ENCODE measurements at places on chromosomes 12 and 14. TPM values are rescaled to one million over a fixed set of nuclear protein-coding genes. Genes with fewer than 3 reads are reported as not detected.

GRCh38 chr12:6691473-6691872, 2.3 kb upstream of the ZNF384 start:
- H3K4me1 ChIP-seq = peaks cover 20% of the 10 kb centered on the region
- no peak overlapping the region for H3K27ac ChIP-seq
- H3K27me3 ChIP-seq = no peaks in the 10 kb centered on the region
- no peak overlapping the region for H3K4me3 ChIP-seq
- no peaks in the 10 kb centered on the region for H3K36me3 ChIP-seq

DNA sequence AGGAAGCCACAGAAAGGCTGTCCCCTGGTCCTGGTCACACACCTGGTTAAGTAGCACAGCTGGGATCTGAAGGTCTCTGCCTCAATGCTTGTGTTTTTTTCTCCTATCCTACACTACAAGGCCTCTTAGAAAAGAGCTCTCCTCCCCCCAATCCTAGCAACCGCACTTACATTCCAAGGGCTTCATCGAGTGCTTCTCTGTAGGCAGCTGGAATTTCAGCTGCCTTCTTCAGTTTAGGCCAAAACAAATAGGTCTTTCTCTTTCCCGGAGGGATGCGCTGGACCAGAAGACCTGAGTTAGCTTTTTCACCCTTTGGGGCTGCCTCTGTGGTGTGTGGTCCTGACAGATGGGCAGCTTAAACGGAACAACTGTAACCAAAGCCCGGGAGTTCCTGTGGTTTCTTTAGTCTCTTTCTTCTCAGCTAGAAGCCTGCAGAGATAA, 109.7 kb downstream of the GPATCH2L start:
- H3K36me3 ChIP-seq = no peaks in the 10 kb centered on the region
- DNase-seq = no peak
- no peaks in the 10 kb centered on the region for H3K27me3 ChIP-seq
- H3K4me3 ChIP-seq = no peak overlapping the region

GRCh38 chr14:74089251-74090020, 4.7 kb downstream of the LIN52 start:
- H3K4me1 ChIP-seq = no peaks in the 10 kb centered on the region
- DNase-seq = no peak
- H3K4me3 ChIP-seq = no peak overlapping the region
- H3K36me3 ChIP-seq = peaks cover 3% of the 10 kb centered on the region
- H3K27ac ChIP-seq = no peak overlapping the region
- no peaks in the 10 kb centered on the region for H3K27me3 ChIP-seq

DNA sequence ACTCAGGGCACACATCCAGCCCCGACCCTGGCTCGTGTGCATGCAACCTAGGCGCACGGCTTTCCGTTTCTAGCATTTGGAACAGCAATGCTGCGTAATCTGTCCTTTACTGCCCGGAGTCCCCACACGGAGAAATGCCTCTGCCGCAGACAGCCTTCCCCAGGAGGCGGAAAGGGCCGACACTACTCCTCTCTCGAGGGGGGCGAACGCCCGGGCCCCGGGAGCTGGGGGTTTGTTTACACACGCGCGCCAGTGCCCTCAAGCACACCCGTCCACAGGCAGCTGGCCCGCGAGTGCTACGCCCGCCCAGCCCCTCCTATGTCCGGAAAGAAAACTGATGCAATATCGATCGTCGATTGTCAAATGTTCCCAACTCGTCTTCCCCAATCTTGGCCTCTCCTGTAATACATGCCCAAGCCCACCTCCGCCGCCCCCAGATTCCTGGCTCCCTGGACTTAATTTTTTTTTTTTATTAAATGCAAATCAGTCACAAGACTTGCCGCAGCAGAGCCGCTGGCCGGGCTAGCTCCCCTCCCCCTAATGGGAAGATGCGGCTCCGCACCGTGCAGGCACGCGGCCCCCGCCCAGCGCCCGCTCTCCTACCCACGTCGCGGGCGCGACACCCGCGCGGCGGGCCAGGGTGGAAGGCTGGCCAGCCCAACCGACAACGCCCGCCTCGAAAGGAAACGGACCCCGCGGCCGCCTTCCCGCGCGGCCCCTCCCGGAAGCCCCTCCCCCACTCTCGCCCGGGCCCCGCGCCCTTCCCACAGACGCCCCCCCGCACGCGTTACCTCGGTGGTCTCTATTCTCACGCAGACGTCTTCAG, 642 bp downstream of the SLC38A2 start:
- peaks cover 41% of the 10 kb centered on the region for H3K36me3 ChIP-seq
- H3K4me3 ChIP-seq = peak overlapping the region; percentile 97
- peaks cover 36% of the 10 kb centered on the region for H3K4me1 ChIP-seq
- H3K27me3 ChIP-seq = no peaks in the 10 kb centered on the region
- H3K27ac ChIP-seq = peak overlapping the region; percentile 98

GRCh38 chr12:57890191-57891115, 43.9 kb upstream of the CTDSP2 start:
- no peaks in the 10 kb centered on the region for H3K36me3 ChIP-seq
- H3K27ac ChIP-seq = peak overlapping the region; percentile 50
- no peaks in the 10 kb centered on the region for H3K4me1 ChIP-seq
- H3K27me3 ChIP-seq = no peaks in the 10 kb centered on the region

- peak overlapping the region; percentile 43 for H3K27ac ChIP-seq
- no peaks in the 10 kb centered on the region for H3K36me3 ChIP-seq
- no peaks in the 10 kb centered on the region for H3K27me3 ChIP-seq
- no peaks in the 10 kb centered on the region for H3K4me1 ChIP-seq
These were observed 101.2 kb downstream of the NINJ2 start for GRCh38 chr12:561908-562593.

DNA sequence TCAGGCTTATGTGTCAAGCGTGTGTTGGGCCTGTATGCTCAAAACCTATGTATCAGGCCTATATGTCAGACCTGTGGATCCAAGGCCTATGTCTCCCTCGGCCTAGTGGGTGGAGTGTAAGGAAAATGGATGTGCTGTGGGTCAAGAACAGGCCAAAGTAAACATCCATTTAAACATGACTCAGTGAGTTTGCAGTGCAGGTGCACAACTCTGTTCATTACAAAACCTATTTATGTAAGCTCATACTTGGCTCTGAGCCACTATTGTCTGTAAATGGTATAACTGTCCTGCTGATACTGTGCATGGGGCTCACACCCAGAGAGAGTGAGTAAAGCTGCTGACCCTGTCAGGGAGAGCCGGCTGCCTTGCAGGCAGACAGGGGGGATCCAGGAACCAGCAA, 249.7 kb upstream of the AVPR1A start:
- no peak overlapping the region for H3K27ac ChIP-seq
- DNase-seq = no peak
- H3K36me3 ChIP-seq = no peaks in the 10 kb centered on the region
- H3K27me3 ChIP-seq = no peaks in the 10 kb centered on the region
- H3K4me1 ChIP-seq = no peaks in the 10 kb centered on the region

GRCh38 chr12:28936711-28937110, 212.4 kb upstream of the FAR2 start:
- H3K4me3 ChIP-seq = no peak overlapping the region
- H3K27me3 ChIP-seq = no peaks in the 10 kb centered on the region
- H3K36me3 ChIP-seq = no peaks in the 10 kb centered on the region
- H3K27ac ChIP-seq = no peak overlapping the region
- no peaks in the 10 kb centered on the region for H3K4me1 ChIP-seq

DNA sequence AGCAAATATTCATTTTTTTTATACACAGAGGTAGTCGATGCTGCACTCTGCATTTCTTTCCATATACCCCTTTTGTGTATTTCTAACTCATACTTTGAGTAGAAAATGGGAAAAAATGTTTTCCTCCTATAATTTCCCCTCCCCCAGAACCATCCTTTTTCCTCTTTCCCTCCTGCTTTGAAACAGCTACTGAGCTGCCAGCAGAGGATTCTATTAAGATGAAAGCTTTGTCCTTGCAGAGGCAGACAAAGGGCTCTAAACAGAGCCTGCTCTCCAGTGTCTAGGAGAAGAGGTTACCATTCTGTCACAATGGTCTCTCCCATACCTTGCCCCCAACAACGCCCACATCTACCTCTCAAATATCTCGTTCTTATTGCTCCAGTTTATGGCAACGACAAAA, 74.6 kb upstream of the OSBPL8 start:
- no peak overlapping the region for H3K4me3 ChIP-seq
- no peaks in the 10 kb centered on the region for H3K4me1 ChIP-seq
- H3K27me3 ChIP-seq = no peaks in the 10 kb centered on the region
- H3K36me3 ChIP-seq = no peaks in the 10 kb centered on the region
- DNase-seq = no peak

DNA sequence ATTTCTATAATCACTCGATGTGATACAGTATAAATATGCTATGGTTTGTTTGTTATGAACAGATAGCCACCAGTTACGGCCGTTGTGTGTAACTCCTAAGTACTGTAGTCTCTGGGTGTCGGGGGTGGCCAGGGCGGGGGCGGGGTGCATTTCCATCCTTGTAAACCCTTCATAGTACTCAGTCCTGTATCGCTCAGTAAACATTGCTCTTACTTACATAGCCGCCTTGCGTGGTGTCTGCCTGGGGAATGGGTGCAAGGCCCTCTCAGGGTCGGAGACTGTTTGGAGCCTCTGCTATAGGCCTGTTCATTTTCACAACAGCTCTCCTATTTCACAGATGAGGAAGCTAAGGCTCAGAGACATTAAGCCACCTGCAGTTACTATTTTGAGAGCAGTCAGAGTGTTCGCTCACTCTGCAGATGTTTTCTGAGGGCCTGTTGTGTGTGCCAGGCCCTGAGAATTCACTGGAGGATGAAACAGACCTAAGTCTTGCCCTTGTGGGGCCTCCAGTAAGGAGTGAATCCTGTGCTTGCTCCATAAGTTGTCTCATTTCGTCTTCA, 42.5 kb downstream of the JDP2 start:
- peaks cover 20% of the 10 kb centered on the region for H3K36me3 ChIP-seq
- H3K4me1 ChIP-seq = peaks cover 7% of the 10 kb centered on the region
- no peaks in the 10 kb centered on the region for H3K27me3 ChIP-seq
- H3K27ac ChIP-seq = peak overlapping the region; percentile 65
- no peak for DNase-seq
- no peak overlapping the region for H3K4me3 ChIP-seq

DNA sequence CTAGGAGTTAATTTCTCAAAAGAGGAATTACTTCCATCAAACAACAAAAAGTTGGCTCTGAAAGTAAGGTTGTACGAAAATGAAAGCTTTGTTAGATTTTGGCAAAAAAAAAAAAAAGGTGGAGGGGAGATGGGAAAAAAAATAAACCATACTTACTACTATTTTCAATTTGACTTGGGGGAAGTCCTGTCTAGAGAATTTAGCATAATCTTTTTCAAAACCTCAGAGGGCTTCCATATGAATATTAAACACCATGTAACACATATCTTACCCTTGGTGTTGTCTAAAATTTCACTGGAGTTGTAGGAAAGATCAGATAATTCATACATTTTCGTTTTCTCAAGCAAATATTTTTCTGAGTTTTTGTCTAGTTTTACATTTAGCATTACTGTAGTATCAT, 17.5 kb downstream of the GRIP1 start:
- H3K4me1 ChIP-seq = no peaks in the 10 kb centered on the region
- H3K27ac ChIP-seq = no peak overlapping the region
- H3K4me3 ChIP-seq = no peak overlapping the region

DNA sequence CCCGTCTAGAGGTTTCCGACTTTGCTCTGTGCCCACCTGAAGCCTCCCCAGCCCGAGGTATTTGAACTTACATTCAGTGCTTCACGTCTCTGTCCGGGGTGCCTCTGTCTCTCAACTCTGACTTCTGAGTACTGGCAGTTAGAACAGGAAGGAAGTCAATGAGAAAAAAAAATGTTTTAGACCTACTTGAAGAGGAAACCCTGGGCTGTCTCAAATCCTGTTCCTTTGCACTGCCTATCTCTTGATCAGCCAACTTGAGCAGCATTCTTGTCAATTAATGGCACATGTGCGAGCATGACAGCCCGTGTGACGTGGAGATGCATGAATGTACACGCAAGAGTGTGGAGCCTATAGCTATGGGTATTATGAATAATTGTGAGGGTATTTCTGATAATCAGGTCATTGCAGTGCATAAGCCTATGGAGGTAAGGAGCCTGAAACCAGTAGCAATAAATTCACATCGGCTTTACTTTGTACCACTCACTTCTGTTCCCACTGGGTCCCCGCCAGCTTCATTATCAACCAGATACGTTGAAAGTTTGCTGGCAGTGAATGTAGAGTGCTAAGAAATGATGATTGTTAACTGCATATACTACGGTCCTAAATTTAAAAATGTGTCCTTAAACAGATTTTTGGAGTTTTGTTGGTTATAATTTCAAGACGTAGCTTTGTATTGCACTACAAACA, at the start of gene ARHGDIB:
Gene ARHGDIB, minus strand, starts transcription at position 136 of the 687 bp plus-strand sequence. CDS start 10,889 bp downstream, outside the sequence.
- peak; percentile 47 for DNase-seq
- no peaks in the 10 kb centered on the region for H3K27me3 ChIP-seq
- peak within 1 kb of the TSS; percentile 30 for H3K4me3 ChIP-seq
- H3K27ac ChIP-seq = peak within 1 kb of the TSS; percentile 88
- no peaks in the 10 kb centered on the region for H3K4me1 ChIP-seq

DNA sequence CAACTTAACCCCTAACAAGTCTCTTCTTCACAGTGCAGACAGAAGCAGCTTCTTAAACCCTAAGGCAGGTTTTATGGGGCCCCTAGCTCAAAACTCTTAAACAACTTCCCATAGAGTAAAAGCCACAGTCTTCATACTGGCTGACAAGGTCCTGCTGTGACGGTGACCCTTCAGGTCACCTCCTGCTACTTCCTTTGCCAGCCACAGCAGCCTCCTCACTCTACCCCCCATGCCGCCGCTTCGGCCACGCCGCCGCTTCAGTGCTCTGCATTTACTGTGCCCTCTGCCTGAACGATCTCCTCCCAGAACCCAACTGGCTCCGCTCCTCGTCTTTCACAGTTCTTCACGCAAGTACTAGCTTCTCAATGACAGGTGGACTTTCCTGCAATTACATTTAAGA, 45.5 kb downstream of the ACADS start:
- no peak for DNase-seq
- H3K4me3 ChIP-seq = no peak overlapping the region
- H3K27ac ChIP-seq = no peak overlapping the region
- H3K36me3 ChIP-seq = peaks cover 12% of the 10 kb centered on the region
- no peaks in the 10 kb centered on the region for H3K27me3 ChIP-seq

DNA sequence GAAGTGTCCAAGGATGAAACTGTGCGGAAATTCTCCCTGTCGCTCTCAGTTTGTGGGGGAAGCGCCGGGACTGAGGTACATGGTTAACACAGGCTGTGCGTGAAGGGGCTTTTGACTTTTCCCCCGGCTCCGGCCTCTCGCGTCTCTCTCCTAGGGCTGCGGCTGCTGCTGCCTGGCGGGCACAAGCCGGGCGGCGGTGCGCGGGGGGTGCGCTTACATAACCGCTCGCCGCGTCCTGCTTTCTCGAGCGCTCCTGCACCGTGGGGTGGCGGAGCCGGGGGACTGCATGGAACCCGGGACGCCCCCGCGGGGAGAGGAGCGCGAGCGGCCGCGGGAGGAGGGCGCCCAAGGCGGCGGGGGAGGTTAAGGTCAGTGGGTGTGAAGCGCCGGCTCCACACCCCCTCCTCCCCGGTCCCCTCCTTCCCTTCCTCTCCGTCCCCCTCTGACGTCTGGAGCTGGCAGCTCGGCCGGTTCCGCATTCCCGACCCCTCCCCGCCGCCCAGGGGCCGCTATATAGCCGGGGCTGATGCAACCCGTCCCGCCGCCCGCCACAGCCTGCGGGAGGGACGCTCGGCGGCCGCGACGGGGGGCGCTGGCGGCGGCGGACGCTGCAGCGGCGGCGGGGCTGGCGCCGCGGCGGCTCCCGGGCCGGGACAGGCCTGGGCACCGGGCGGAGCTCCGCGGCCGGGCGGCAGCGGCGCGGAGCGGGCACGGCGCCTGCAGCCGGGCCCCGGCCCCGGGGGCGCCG, at the start of gene JDP2:
Gene JDP2, plus strand, starts transcription at position 541 of the 748 bp plus-strand sequence. CDS start 9,899 bp downstream, outside the sequence.
- peaks cover 9% of the 10 kb centered on the region for H3K4me1 ChIP-seq
- H3K36me3 ChIP-seq = no peaks in the 10 kb centered on the region
- H3K27me3 ChIP-seq = no peaks in the 10 kb centered on the region
- peak within 1 kb of the TSS; percentile 88 for H3K27ac ChIP-seq
- peak; percentile 68 for DNase-seq

Gene CLEC2A
- total RNA-seq = not detected

Gene INHBC
- total RNA-seq = 2.8 TPM

Gene INTS13
- 12.7 TPM for total RNA-seq

Gene PTGDR
- 1.4 TPM for total RNA-seq

Gene PLEKHG7
- 0.17 TPM for total RNA-seq

All from liver (tissue), 10 donors.